ENCODE measurements at places on chromosomes 2 and 18.

GRCh38 chr2:126302043-126302442 lies 353.9 kb upstream of the GYPC start:
- H3K27me3 ChIP-seq = no peaks in the 10 kb centered on the region
- DNase-seq = no peak
- no peaks in the 10 kb centered on the region for H3K4me1 ChIP-seq

GRCh38 chr18:50356036-50356945 lies 18.6 kb upstream of the SKA1 start:
- no peaks in the 10 kb centered on the region for H3K4me1 ChIP-seq
- no peaks in the 10 kb centered on the region for H3K27me3 ChIP-seq
- no peak for DNase-seq

DNA sequence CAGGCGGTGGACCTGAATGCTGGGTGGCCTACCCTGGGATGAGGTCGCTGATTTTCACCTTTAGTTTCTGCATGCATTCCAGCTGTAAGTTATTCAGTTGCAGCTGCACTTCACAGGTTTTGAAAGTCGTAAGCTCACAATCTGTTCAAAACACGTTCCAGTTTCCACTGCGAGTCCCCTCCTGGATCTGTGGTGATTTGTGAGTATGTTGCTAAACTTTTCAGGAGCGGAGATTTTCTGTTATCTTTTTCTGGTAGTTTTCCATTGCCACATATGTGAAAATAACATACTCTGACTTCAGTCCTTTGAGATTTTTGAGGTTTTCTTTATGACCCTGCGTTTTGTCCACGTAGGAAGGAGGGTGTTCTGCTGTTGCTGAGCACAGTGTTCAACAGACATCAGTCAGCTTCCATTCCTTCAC lies 102.1 kb downstream of the SNTG2 start:
- no peak overlapping the region for H3K4me3 ChIP-seq
- no peak overlapping the region for H3K27ac ChIP-seq
- no peak for DNase-seq
- H3K36me3 ChIP-seq = no peaks in the 10 kb centered on the region

GRCh38 chr2:75959724-75960471 lies 249.2 kb upstream of the GCFC2 start:
- H3K27ac ChIP-seq = no peak overlapping the region
- no peak for DNase-seq
- no peak overlapping the region for H3K4me3 ChIP-seq
- no peaks in the 10 kb centered on the region for H3K27me3 ChIP-seq
- H3K36me3 ChIP-seq = no peaks in the 10 kb centered on the region

DNA sequence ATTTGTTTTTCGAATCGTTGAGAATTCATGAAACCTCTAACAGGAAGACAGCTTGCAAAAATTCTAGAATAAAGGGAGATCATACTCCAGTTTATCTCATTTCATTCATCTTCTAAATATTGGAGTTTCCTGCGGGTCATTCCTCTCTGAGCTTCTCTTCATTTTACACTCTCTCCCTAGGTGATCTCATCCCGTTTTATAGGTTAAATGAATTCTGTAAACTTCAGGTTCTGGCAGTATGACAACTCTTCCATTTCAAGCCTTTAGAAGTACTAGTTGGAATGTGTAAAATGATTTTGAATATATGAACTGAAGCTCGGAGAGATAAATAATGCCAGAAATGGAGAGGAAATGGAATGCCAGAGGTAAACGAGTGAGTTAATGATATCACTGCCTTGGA lies 312.4 kb downstream of the METTL4 start:
- H3K36me3 ChIP-seq = no peaks in the 10 kb centered on the region
- no peak overlapping the region for H3K4me3 ChIP-seq
- DNase-seq = no peak
- H3K27me3 ChIP-seq = no peaks in the 10 kb centered on the region

DNA sequence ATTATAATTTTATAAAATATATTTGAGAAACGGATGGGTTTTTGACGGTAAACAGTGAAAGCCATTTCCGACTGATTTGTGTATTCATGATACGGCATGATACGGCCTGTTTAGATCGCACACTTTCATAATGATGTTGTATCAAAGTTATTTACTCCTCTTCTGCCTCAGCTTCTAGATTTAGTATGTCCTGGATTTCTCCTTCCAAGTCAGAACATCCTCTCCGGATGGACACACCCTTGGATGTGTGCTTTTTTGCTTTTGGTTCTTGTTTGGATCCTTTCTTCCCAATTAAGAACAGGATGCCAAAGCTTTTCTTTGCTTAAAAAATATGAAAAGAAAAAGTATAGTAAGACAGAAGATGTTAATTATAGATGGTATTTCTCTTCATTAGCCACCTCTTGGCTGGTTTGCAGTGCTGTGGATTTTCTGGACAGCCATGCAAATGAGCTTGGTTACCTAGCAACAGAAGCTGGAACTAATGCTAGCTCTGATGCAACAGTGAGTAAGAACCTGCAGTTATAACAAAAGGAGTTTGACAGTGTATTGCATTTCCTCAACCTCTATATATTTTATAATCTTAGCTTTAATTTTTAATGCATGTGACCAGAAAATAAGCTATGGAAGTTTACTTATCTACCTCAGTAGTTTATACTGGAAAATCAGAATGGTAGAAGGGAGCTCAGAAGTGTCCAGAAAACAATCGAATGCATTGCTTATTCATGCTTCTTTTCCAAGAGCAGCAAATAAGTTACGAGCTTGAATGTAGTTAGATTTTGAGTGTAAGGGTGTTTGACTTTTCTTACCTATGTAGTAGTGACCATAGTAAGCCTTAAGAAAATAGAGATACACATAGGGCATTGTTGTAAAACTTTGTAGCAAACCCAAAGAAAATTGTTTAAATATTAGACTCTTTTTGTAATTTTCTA lies 27.9 kb downstream of the RMND5A start:
- peaks cover 7% of the 10 kb centered on the region for H3K4me1 ChIP-seq
- DNase-seq = no peak
- H3K27ac ChIP-seq = no peak overlapping the region
- peaks cover 8% of the 10 kb centered on the region for H3K36me3 ChIP-seq
- no peak overlapping the region for H3K4me3 ChIP-seq

- H3K36me3 ChIP-seq = no peaks in the 10 kb centered on the region
- H3K4me3 ChIP-seq = no peak overlapping the region
- DNase-seq = no peak
- no peaks in the 10 kb centered on the region for H3K4me1 ChIP-seq
- H3K27me3 ChIP-seq = no peaks in the 10 kb centered on the region
- no peak overlapping the region for H3K27ac ChIP-seq
Observed at GRCh38 chr2:2015646-2016045, 271.3 kb upstream of the PXDN start.

- H3K36me3 ChIP-seq = no peaks in the 10 kb centered on the region
- no peak for DNase-seq
- no peaks in the 10 kb centered on the region for H3K27me3 ChIP-seq
Observed at GRCh38 chr2:114769110-114769509, 326.7 kb downstream of the DPP10 start.

- DNase-seq = no peak
- H3K27me3 ChIP-seq = no peaks in the 10 kb centered on the region
- H3K27ac ChIP-seq = no peak overlapping the region
- no peaks in the 10 kb centered on the region for H3K36me3 ChIP-seq
Observed at GRCh38 chr2:104340879-104341828, 512.8 kb upstream of the POU3F3 start.

- no peaks in the 10 kb centered on the region for H3K4me1 ChIP-seq
- no peaks in the 10 kb centered on the region for H3K36me3 ChIP-seq
- H3K4me3 ChIP-seq = no peak overlapping the region
- H3K27ac ChIP-seq = no peak overlapping the region
- H3K27me3 ChIP-seq = no peaks in the 10 kb centered on the region
- DNase-seq = no peak
Observed at GRCh38 chr2:224918626-224919471, 123.4 kb downstream of the DOCK10 start.

GRCh38 chr18:74683573-74683972 lies 85.9 kb downstream of the ZNF407 start:
- no peaks in the 10 kb centered on the region for H3K27me3 ChIP-seq
- H3K4me3 ChIP-seq = no peak overlapping the region
- H3K27ac ChIP-seq = no peak overlapping the region
- no peak for DNase-seq
- no peaks in the 10 kb centered on the region for H3K4me1 ChIP-seq
- no peaks in the 10 kb centered on the region for H3K36me3 ChIP-seq
